ENCODE measurements at places on chromosomes 5 and 9.

- no peak for DNase-seq
Measured at GRCh38 chr5:6766604-6767093, 53.4 kb downstream of the TENT4A start.

DNA sequence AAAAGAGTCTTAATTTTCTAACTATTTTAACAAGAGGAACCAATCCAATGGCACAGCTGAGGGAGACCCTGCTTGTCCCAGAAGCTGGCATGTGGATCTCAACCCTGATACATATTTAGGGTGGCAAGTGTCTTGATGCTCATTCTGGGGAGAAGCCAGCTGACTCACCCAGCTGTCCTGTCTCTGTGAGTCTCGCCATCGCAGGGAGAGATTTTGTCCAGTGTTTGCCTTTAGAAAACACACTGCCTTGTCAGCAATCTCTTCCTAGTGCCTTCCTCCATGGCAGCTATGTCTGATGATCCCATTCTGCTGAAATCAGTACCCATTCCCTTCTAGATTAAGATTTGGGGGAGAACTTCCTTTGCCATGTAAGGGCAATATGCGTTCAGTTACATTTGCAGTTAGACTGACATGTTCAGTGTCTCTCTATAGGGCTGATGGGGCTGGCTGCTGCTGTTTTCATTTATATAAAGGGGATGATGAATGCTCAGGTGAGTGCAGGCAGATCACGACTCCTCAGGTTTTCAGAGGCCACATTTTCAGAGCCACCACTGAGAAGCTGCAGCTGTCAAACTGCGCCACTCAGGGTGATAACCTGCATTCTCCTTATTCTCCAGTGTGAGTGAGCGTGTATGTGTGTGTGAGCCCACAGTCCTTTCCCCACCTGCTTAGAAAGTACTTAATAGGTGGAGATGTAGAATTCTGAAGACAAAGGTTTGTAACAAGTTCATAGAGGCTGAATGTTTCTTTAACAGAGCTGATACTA is 217.0 kb downstream of the GAS1 start:
- no peak for DNase-seq

- no peak for DNase-seq
Measured at GRCh38 chr9:129623331-129623730, 2.4 kb upstream of the C9orf50 start.

DNA sequence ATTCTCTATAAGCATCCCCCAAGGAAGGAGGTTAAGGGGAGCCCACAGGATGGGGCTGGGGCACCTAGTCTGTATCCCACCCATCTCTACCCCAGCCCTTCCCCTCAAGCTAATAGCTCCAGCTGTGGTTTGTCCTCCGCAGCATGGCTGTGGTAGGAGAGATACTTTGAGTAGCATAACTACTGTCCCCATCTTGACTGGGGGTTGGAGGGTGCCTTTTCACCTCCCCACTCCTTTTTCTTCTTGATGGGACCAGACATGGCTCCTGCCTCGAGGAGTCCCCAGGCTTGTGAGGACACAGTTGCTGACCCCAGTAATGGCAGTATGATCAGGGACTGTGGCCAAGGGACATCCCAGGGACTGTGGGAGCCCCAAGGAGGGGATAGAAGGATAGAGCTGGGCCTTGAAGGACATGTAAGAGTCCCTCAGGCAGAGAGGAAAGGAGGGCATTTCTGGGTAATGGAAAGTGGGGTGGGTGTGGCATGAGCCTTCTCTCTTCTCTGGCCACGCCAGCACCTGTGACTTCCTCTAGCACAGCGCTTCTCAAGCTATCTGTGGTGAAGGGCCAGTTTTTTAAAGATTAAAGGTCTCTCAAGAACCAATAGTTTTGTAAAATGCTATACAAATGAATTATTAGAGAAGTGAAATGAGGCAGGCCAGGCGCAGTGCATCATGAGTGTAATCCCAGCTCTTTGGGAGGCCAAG is 14.0 kb downstream of the OLFML2A start:
- no peak for DNase-seq

DNA sequence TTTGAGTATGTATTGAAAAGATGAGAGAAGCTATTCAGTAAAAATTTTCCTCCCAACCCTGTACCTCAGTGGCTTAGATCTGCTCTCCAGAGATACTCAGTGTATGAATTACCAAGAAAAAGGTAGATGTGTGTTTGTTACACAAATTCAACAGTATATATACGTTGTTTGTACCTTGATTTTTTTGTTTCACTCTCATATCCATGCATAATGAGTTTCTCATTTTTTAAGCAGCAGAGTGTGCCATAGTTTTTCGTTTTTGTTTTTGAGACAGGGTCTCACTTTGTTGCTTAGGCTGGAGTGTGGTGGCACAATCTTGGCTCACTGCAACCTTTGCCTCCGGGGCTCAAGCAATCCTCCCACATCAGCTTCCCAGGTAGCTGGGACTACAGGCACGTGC is 77.7 kb downstream of the RAB24 start:
- DNase-seq, result no peak

- DNase-seq, result no peak
Measured at GRCh38 chr9:107309271-107309670, 26.2 kb downstream of the RAD23B start.

DNA sequence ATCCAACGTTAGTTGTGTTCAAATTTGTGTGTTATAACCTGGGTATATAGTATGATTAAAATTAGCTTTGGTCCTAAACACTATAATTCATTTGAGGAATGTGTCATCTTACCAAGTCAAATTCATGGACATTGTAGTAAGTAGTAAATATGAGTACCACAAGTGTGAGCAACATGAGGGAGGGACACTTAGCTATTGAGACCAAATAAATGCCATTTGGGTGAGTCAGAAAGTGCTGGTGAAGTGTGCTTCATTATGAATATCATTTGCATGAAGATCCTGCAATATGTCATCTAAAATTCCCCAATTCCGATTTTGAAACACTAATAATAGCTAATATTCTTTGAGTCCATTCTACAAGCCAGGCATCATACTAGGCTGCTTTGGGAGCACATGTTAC is 336.7 kb upstream of the KIF2A start:
- DNase-seq, result no peak

DNA sequence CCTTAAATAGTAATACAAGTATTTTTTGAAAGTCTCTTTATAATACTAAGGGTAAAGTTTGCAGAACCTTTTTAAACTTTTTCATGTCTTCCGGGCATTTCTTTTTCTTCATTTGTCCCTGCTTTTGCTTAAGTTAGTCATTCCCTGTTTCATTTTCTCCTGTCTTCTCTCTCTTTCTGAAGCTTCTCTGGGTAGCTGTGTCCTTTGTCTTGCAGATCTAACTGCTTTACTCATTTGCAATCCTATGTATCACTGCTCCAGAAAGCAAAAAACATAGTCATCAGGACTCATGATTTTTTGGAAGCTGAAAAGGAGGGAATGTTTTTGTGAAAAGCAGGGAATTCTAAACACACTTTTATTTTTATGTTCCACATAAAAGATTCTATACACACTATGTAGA is 301.7 kb downstream of the MRPS30 start:
- no peak for DNase-seq

- no peak for DNase-seq
Measured at GRCh38 chr9:111715471-111715870, 54.1 kb downstream of the GNG10 start.

DNA sequence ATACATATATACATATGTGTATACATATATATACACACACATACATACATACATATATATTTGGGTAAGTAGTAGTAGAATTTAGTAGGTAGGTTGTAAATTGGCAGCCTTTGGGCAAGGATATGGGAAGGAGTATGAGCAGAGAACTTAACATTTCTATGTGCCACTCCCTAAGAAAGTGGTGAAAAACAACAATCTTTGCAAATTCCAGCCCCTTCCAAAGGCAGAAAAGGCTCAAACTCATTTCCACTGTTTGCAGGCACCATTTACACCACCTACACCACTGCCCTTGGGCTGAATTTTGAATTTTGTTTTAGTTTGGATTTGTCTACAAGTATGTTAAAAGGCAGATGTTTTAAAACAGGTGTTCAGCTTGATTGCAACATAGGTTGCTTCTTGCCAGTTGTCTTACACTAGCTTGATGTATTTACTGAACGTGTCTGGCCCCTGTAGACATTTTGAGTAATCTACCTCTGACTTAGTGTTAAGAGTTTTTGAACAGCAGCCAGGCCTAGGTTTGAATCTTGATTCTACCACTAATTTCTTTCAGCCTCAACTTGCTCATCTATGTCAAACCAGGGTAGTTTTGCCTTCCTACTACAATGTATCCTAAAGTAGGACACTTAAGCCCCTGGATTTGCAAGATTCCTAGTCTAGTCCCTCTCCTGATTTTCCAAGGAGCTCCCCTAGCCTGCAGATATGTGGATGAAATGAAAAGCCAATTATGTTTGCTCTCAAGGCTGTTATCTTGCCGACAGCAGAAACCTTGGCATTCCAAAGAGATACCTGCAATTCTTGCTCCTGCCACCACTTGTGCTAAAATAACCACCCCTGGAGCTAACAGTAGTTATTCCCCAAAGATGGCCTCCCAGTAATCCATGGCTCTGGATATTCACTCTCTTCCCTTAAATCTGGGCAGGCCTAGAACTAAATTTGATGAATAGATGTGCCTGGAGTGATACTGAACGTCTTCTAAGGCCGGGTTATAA is 156.2 kb upstream of the SLC44A1 start:
- no peak for DNase-seq

DNA sequence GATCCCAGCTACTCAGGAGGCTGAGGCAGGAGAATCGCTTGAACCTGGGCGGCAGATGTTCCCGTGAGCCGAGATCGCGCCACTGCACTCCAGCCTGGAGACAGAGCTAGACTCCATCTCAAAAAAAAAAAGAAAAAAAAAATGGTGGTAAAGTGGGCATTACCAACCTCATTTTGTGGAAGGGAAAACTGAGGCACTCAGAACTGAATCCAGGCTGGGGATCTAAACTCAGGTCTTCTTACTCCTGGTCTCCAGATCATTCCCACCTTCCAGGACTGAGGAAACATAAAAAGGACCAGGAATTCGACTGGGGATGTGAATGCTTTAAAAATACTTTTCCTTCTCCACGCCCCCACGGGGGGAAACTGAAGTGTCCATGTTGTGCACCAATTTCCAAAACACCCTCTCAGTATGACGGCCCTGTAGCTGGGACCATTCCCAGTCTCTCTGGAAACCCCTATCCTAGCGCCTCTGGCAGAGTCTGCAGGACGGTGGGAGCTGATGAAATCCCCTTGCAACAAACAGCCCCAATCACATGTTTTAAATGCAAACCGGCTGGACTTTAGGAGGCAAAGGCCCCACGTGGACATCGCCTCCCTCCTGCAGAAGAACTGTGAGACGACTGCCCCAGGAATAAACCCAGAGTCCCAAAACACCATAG is 8.9 kb upstream of the AKNA start:
- DNase-seq, result no peak

- no peak for DNase-seq
Measured at GRCh38 chr5:148740079-148740858, 85.9 kb upstream of the HTR4 start.

- DNase-seq, result no peak
Measured at GRCh38 chr5:139183502-139183901, 14.7 kb downstream of the SIL1 start.

- no peak for DNase-seq
Measured at GRCh38 chr9:109735801-109736200, 44.2 kb upstream of the PALM2AKAP2 start.

- no peak for DNase-seq
Measured at GRCh38 chr5:139371482-139372435, 11.3 kb downstream of the SLC23A1 start.

- DNase-seq, result no peak
Measured at GRCh38 chr5:153711755-153712154, 221.3 kb downstream of the GRIA1 start.

- no peak for DNase-seq
Measured at GRCh38 chr9:110036286-110036685, 171.7 kb downstream of the C9orf152 start.

- no peak for DNase-seq
Measured at GRCh38 chr5:7642029-7642428, 208.9 kb downstream of the CFAP90 start.

DNA sequence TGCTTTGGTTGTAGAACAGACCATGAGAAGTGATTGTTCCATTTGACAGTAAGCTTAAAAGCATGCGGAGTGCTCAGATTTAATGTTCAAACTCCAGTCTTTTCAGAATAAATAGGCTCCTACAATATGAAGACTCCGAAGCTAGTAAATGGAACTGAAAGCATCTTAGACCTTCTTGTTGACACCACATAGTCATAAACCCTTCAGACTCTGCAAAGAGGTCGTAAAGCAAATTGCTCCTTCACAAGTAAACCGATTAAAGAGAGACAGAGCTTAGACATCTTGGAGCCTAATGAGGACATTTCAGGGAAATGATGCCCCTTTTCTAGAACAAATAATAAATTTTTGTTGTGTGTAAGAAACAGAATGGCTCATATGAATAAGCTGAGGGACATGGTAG is 511.0 kb upstream of the RIOK2 start:
- no peak for DNase-seq

- DNase-seq, result no peak
Measured at GRCh38 chr5:178394074-178394473, 161.5 kb upstream of the PHYKPL start.

GRCh38 chr5:53779541-53779981 is 219.1 kb downstream of the NDUFS4 start:
- no peak for DNase-seq

DNA sequence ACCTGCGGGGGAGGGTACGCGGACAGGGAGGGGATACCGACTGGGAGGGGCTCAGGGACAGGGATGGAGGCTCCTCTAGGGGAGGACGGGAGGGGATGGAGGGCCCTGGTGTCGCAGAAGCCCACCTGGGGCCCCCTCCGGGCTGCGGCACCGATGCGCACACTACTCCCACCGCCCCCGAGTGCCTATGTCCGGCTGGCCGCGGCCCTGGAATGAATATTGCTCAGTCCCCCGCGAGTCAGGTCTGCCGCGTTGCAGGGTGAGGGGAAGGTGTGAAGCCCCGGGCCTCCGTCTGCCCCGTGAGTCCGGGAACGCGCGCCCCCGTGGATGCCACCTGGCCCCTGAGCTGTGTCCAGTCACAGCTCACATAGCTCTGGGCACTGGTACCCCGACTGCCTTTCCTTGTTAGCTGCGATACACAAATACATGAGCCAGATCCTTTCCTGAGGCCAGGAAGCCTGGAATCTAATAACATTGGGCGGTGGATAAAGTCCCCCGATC is 44.5 kb upstream of the PRSS3 start:
- DNase-seq, result no peak

- DNase-seq, result no peak
Measured at GRCh38 chr9:89236955-89237573, 58.4 kb upstream of the SHC3 start.

DNA sequence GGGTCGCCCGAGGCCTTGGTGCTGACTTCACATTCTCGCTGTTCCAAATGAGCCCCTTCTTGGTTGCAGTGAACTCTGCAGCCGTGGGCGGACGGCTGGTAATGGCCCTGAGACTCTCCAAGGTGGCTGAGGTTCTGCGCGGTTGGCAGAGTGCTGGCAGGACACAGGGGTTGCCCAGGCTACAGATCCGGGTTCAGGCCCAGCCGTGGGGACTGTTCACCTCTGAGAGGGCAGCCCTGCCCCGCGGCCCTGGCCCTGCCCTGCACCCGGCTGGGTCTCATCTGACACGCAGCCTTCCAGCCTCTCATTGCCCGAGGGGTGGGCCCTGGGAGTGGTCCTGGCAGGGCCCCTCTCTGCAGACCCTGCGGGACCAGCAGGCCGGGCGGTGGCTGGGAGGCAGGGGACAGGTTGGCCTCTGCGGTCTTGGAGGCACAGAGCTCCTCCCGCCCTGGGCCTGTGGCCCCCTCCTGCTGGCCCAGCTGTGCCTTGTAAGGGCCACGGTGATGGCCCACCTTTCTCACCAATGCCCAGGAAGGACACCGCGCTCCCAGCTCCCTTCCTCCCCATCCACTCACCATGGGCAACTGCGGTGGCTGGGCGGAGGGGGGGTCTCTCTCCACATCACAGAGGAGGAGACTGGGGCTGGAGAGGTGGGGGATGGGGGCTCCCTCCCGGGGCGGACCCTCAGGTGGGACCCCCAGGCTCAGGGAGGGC is 51.6 kb downstream of the AHRR start:
- DNase-seq, result no peak

Measured in stimulated activated CD8-positive, alpha-beta memory T cell treated with anti-CD3 and anti-CD28 coated beads, Interleukin-4, amount 100 ng/mL, for 1 hour (primary cell).